ENCODE measurements at places on chromosomes 2 and 18.

GRCh38 chr18:24656551-24657443 is 196.4 kb downstream of the HRH4 start:
- DNase-seq, result no peak

DNA sequence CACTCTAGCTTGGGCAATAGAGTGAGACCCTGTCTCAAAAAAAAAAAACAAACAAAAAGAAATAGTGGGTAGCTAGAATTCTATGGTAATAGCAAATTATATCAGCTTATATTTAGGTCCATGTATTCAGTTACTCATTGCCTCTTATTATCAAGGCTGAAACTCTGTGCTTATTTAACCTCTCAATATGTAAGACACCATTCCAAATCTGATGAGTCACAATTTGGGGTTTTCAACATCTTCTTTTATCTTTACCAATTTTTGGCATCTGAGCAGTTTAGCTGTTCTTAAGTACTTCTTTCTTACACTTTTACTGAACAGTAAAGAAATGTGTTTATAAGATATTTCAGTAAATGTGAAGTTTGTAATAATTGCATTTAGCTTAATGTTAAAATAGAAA is 69.3 kb downstream of the TTC27 start:
- no peak for DNase-seq

DNA sequence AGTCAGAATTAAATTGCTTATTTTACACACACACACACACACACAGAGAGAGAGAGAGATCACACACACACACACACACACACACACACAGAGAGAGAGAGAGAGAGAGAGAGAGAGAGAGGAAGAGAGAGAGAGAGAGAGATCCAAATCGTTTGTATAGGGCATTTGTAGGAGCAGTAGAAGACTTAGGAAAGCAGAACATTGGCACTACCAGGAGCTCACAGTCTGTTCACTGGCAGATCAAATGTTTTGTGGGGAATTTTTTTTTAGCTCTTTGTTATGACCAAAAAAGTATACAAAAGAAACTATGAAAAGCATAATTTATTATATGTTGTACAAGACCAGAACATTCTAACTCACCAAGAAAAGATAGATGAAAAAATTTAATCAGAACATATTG is 81.8 kb downstream of the MBD5 start:
- no peak for DNase-seq

GRCh38 chr2:16614314-16614860 is 51.2 kb downstream of the CYRIA start:
- no peak for DNase-seq

- DNase-seq, result no peak
Observed at GRCh38 chr2:100397976-100398375, 19.5 kb downstream of the CHST10 start.

- no peak for DNase-seq
Observed at GRCh38 chr2:222603501-222603900, 52.4 kb downstream of the FARSB start.

DNA sequence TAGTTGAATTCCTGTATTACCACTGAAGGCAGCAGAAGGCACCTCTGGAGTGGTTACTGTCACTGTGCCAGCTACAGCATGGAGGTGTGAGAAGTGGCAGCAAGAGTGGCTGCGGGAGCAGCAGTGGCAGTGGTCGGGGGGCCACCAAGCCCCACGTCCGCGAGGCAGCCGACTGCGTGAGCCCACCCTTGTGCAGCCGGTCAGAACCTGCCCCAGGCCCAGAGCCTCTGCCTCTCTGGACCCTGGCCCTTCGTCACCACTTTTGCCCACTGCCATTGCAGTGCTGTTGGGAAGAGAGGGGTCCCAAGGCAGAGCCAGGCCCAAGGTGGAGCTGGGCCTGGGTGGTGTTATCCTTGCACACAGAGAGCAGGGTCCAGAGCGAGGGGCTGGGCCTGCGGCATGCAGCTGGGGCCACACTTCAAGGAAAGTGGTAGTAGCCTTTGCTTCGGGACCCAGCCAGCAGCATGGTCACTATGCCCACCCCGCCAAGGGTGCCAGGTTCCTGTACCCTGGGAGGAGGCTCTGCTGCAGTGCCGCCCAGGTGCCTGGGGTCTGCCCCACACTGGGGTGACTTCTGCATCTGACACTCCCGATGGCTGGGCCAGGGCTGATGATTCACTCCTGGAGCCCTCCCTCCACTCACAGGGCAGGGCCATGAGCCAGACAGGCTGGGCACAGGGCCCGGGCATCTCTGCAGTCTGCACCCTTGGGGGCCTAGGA is 450.1 kb upstream of the LRATD1 start:
- DNase-seq, result no peak

- DNase-seq, result no peak
Observed at GRCh38 chr2:1153920-1154319, 203.3 kb downstream of the SNTG2 start.

GRCh38 chr2:26455037-26455669 is 22.8 kb downstream of the OTOF start:
- no peak for DNase-seq

GRCh38 chr2:174778085-174778981 is 14.1 kb upstream of the CHRNA1 start:
- DNase-seq, result no peak

DNA sequence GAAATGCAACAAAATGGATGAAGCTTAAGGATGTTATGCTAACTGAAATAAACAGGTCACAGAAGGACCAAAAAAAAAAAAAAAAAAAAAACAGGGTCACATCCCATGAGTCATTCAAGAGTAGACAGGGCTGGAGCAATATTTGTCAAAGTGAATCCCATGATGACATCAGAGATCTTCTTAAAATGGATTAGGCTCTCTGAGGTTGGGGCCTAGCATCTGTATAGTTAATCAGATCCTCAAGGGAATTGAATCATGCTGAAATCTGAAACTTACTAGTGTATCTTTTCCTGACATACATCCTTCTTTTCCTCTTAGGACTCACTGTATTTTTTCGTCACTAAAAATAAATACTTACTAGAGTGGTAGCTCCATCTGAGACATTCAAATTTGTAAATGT is 380.6 kb upstream of the NXPH2 start:
- no peak for DNase-seq

GRCh38 chr2:42047488-42048298 is at the start of gene PKDCC:
Gene PKDCC, plus strand, starts transcription at chr2:42048021. Its CDS starts 179 bp downstream, at chr2:42048200.
- peak; percentile 91 for DNase-seq

DNA sequence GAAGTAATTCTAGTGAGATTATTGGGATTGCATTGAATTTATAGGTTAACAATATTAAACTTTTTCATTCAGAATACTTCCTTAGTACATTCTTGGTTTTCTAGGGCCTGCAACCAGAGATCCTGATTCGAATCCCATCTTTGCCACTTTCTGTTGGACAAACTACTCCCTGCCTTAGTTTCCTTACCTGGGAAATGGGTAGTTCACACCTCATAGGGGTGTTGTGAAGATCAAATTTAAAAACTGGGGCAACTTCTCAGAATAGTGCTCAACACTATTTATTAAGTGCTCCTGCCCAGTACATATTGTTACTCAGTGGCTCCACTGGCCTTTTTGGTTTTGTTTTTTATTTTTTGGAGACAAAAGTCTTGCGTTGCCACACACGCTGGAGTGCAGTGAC is 43.5 kb downstream of the SMCHD1 start:
- no peak for DNase-seq

DNA sequence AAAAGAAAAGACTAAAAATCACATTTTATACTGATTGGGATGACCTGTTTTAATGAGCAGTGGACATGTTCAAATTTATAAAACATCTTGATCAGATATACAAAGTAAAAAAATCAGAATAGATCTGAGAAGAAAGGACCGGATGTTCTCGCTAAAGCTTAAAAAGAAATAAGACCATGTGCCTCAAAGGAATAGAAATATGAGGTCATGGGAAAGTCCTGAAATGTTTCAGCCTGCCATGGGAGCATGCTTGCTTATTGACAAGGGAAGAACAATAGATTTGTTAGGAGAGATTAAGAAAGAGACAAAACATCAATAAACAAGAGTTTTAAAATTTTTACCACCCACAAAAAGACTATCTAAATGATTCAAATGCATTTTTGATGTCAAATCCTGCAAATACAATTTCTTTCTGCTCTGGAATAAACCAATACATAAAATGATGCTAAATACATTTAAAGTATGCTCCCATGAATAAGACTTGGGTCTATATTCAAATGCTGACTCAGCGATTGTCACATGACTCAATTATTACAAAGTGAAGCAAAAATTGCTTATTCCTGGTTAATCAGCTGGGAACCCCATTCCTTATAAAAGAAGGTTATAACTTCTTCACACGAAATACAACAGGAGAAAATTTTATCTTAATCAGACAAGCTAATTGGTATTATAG is 633.9 kb upstream of the PKDCC start:
- DNase-seq, result no peak

DNA sequence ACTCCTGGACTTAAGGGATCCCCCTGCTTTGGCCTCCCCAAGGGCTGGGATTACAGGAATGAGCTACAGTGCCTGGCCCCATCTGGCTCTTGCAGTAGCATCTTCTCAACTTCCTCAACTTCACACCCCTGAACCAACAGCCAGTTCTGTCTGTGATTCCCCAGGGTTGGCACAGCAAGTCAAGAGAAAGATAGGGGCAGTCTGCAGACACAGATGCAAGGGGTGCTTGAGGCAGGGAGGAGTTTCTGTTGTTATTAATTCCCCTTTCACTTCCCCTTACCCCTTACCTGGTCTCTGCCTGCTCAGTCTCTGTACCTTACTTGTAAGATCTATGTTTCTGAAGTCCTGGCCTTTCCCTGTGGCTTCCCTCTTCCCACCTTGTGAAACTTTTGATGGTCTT is 54.1 kb upstream of the MEX3C start:
- DNase-seq, result no peak

DNA sequence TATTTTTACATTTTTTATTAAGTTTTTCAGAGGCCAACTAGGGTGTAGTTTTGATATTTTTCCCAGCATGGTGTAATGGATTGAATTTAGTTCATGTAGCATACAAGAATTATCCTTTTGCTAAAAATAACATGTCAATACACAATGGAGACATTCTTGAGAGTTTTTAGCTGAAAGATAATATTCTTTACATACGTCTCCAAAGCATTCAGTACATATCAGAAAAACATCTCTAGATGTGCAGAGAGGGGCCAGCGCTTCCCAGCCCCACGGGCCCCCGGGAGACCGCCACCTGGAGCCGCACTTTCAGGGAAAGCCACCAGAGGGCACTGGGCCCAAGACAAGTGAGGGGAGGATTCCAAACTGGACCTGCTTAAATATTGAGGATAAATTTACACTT is 499.4 kb downstream of the GALR1 start:
- DNase-seq, result no peak

DNA sequence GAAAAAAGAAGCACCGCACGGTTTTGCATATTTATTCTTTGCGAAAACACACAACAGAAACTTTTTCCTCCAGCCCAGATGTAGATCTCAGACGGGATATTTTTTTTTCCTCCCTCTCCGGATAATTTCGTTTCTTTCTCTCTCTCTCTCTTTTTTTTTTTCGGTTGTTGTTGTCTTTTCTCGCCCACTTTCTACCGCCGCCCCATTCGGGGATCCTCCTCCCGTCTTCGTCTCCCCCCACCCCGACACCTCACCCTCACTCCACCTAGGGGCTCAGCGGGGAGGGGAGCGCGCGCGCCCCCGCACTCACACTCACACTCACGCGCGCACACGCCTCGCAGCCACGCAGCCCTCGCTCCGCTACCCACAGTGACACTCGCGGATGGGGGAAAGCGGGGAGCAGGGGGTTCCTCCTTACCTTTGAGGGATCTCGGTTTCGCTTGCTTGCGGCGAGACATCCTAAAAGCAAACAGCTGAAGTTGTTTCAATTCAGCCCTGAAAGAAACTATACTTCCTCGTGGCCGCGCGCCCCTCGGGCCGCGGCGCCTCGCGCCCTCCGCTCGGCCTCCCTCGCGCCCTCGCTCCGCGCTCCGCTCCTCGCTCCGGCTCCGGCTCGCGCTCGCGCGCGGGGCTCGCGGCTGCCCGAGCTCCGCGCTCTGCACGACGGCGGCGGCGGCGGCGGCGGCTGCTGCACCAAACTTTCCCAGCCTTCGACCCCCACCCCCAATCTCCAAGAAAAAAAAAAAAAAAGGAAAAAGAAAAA is 1.3 kb downstream of the ZNF521 start:
- peak; percentile 78 for DNase-seq

All from sciatic nerve (tissue), 2 donors.